ENCODE measurements at places on chromosomes 4 and X.

GRCh38 chr4:78032446-78032845, 24.7 kb upstream of the FRAS1 start:
- no peak for DNase-seq

GRCh38 chr4:163474027-163474426, 473 bp upstream of the TKTL2 start:
- no peak for DNase-seq

DNA sequence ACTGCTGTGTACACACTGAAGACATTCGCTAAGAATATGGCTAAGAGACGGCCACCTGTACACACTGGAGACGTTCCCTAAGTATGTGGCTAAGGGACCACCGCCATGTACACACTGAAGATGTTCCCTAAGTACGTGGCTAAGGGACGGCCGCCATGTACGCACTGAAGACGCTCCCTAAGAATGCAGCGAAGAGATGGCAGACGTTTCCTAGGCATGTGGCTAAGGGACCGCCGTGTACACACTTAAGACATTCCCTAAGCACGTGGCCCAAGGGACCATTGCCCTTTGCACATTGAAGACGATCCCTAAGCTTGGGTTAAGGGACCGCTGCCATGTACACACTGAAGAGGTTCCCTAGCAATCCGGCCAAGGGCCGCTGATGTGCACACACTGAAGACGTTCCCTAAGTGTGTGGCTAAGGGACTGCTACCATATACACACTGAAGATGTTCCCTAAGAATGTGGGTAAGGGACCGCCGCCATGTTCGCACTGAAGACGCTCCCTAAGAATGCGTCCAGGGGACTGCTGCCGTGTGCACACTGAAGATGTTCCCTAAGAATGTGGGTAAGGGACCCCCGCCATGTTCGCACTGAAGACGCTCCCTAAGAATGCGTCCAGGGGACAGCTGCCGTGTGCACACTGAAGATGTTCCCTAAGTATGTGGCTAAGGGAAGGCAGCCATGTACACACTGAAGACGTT, 36.7 kb downstream of the DHRSX start:
- no peak for DNase-seq

DNA sequence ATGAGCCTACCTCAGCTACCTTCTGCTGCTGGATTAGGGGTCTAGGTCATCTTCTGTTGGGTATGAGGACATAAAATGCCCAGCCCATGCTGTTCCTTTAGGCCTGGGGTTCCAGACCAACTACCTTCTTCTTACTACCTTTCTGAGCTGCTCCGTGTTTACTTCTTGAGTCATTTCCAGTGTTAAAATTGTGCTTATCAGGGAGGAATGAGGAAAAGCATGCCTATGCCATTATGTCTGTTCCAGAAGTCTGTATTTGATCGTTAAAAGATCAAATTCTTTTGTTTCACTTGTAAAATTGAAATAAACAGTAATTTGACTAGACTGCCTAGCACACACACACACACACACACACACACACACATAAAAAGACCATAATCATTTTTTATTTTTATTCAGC, 1912.7 kb upstream of the TENM3 start:
- no peak for DNase-seq

DNA sequence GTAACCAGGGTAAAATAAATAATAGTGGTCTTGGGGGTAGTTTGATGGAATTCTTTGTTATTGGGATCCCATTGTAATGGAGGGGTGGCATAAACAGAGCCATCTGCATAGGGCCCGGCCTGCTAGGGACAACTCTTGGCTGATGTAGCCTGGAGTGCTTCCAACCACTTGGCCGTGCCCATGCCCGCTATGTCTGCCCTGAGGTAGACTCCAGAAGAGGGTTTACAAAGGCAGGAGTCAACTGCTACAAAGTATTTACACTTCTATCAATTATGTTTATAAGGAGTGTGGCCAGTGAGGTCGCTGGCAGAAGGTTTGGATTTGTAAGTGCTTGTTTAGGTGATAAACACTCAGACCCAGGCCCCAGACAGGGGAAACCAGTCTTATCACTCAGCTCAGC, 8.1 kb downstream of the RASL11B start:
- no peak for DNase-seq

DNA sequence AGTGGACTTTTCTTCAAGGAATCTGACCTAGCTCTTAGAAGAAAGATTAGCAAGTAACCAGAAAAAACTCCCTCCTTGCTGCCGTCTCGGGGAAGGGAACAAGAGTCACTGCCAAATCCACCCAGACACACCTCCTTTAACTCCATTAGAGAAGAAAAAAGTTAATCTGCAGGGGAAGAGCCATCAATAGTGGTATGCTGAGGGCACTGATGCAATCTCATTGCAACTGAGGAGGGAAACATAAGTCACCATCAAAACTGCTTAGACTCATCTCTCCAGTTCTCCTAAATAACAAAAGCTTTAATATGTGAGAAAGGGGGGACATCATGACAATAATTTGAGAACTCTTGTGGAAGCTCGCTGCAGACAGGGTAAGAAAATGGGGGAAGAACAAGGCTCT, 49.3 kb upstream of the MAGED4B start:
- no peak for DNase-seq

DNA sequence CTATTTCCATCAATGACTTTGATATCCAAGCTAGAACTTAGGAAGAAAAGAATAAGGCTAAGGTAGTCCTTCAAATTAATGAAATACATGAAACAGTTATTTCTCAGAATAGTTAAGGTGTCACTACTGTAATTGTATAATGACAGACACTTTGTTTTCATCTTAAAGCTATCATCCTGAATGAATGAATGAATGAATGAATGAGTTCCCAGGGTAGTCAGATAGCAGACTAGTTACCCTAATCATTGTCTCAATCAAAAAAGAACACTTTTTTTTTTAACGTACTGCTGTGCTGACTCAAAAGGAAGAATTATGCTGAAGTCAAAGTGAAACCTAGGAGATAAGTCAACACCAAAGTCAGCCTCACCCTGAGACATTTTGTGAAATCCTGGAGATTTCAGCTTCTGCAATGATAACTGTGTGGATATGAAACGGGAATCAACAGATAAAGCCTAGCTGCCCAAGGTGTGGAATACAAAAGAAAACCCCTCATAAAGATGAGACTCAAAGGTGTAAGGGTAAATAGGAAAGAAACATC, 68.3 kb upstream of the CNKSR2 start:
- no peak for DNase-seq

GRCh38 chr4:82045267-82045666, 328.5 kb downstream of the HNRNPD start:
- no peak for DNase-seq

GRCh38 chr4:77881460-77882295, 19.0 kb downstream of the MRPL1 start:
- DNase-seq = no peak

GRCh38 chrX:25860322-25860721, 277.8 kb upstream of the MAGEB18 start:
- no peak for DNase-seq

DNA sequence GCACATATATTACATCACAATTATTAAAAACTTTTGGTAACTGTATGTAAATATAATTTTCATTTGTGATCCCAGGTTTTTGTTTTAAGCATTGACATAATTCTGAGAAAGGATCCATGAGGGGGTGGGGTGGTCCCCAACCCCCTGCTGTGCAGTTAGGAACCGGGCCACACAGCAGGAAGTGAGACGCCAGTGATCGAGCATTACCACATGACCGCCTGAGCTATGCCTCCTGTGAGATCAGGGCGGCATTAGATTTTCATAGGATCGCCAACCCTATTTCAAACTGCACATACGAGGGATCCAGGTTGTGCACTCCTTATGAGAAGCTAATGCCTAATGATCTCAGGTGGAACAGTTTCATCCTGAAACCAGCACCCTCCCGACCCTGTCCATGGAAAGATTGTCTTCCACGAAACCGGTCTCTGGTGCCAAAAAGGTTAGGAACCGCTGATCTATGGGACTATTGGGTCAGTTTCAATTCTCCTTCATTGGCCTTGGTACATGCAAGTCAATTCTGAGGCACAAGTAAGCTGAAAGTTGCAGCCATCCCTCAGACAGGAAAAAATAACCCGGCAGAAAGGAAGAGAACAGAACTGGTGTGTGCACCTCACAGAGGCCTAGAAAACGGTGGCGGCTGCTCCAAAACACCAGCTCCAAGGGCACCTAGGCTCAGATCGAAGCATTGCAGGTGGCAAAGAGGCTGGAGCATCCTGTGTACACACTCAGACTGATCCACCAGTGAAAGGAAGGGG, 7.0 kb upstream of the TMSB4X start:
- no peak for DNase-seq

GRCh38 chr4:123449780-123450179, 53.2 kb downstream of the SPRY1 start:
- DNase-seq = no peak

DNA sequence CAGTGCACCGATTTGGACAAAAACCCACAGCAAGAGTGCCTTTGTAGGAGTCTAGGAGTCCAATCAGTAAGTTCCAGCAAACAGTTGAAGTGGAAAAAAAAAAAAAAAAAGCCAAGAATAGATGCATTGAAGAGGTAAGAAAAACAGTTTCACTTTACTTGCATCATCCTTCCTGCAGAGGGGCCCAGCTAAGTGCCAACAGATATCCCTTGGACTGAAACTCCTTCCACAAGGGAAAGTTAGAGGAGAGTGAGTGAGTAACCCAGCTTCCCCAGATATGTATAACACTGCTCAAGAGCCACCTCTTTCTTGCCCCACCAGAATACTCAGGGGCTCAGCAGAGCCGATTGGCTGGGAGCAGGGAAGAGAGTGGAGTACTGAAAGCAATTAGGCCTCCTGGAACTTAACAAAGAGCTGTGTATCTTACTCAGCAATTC, 617.7 kb upstream of the SMIM31 start:
- no peak for DNase-seq

GRCh38 chrX:41718481-41719235, 5.3 kb upstream of the GPR82 start:
- no peak for DNase-seq

DNA sequence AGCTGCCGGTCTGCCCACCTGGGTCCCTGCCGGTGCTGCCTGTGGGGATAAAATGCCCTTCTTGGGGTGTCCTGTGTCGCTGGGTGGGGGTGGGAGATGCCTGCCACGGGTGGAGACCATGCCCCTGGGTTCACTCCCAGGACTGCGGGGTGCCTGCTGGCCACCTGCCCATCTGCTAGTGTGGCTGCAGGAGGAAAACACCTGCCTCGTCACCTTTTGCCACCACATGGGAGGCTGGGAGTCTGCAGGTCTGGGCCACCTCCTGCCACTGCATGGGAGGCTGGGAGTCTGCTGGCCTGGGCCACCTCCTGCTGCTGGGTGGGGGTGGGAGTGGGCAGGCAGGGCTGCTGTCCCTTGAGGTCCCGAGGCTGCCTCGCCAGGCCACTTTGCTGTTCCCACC, 58.8 kb upstream of the AFAP1 start:
- no peak for DNase-seq

GRCh38 chr4:23972187-23972586, 82.3 kb upstream of the PPARGC1A start:
- DNase-seq = no peak

- no peak for DNase-seq
These were observed 254.4 kb downstream of the GLUD2 start for GRCh38 chrX:121301822-121302221.

DNA sequence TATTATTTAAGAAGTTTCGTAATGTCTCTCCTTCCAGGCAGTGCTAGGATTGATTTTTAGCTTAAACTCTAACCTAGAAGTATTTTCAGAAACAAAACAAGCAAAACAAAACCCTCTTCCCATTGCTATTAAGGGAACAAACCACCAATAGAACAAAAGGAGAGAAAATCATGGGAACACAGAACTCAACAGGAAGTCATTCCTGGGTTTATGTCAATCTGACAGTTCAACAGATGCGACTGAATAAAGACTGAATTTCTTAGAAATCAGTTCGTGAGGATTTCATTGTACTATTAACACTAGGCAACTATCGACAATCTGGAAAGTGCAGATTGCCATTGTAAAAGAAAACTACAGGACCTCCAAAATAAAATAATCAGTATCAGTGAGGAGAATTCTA, 229.1 kb upstream of the SMIM31 start:
- DNase-seq = no peak

DNA sequence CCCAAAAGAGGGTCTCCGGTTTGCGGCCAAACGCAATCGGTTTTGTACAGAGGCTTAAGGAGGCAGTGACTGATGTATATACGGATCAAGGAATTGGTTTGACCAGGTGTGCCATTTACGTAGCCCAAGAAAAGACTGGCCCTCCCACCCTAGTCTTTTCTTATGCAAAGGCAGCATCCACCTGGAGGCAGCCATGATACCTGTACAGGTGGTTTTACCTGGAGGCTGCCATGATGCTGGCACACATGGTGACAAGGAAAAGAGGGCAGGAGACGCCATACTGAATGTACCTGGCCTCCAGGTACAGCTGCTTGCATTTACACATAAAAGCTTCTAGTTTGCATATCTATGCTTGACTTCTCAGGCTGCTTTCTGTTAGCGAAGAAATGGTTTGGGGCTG, 917.7 kb upstream of the INTU start:
- no peak for DNase-seq

GRCh38 chr4:174460684-174461083, 61.6 kb downstream of the HPGD start:
- no peak for DNase-seq

DNA sequence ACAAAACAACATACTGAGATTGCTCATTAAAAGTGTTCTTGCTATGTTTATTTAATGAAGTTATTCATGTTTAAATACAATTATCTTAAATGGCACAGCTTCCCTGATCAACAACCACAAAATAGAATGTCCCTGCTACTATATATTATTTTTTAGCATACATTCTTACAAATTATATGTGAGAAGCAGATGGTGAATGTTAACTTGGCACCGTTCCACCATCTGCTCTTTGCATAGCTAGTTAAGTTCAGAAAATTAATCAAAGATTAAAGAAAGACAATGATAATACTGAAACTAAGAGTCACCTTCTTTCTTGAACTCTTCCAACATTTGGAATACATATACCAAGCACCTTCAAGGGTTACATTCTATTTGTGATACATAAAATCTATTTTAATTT, 94.2 kb downstream of the PPP3CA start:
- no peak for DNase-seq

GRCh38 chrX:18098763-18099162, 121.9 kb downstream of the BEND2 start:
- DNase-seq = no peak

- no peak for DNase-seq
These were observed 26.7 kb upstream of the SLC10A7 start for GRCh38 chr4:146548443-146548842.

- no peak for DNase-seq
These were observed 6.8 kb downstream of the MEPE start for GRCh38 chr4:87839592-87839946.
